ENCODE measurements at places on chromosomes 2 and 18. TPM values are rescaled to one million over a fixed set of nuclear protein-coding genes. Genes with fewer than 3 reads are reported as not detected.

The SCN7A gene
- 128 TPM for total RNA-seq

The LDLRAD4 gene
- 14.0 TPM for total RNA-seq

The TRABD2A gene
- 6.3 TPM for total RNA-seq

The SP5 gene
- total RNA-seq, result 9.2 TPM

The ZAP70 gene
- 13.5 TPM for total RNA-seq

The DDX18 gene
- total RNA-seq, result 43.3 TPM

The MFSD6 gene
- 92.1 TPM for total RNA-seq

- DNase-seq, result no peak
Measured at GRCh38 chr2:135164431-135164830, 112.3 kb downstream of the RAB3GAP1 start.

- DNase-seq, result no peak
Measured at GRCh38 chr2:73092146-73092783, 20.5 kb downstream of the RAB11FIP5 start.

DNA sequence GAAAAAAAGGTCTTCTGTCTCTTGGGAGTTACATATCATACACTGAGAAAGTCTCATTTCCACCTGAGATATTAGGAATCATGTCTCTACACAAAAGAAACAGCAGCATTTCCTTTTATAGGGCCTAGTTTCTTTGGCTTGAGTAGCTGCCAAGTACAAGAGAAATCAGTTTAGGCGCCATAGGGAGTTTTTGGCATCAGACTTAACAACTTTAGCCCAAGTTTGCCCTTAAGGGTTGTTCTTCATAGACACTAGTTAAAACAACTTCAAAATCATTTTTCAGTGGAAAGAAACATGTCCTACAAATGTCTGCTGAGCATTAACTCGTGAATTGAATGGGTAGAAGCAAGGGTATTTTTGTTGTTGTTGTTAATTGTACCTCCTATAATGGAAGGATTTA lies 587.0 kb upstream of the DSEL start:
- DNase-seq, result no peak

DNA sequence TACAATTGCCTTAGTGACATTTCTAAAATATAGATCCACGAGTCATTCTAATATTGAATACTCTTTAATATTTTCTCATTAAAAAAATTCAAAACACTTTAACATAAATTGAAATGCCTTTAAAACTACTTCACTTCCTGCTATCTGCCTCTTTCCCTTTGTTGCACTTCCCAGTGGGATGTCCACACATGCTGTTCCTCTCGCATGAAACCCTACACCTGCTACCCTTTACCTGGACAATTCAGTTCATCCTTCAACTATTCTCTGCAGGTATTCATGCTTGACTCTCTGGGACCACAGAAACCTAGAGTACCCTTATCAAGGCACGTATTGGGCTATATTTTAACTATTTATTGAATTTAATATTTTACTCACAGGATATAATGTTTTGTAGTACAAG lies 373.3 kb upstream of the GALNT5 start:
- no peak for DNase-seq

- DNase-seq, result no peak
Measured at GRCh38 chr2:169716238-169716886, 17.3 kb upstream of the KLHL23 start.

DNA sequence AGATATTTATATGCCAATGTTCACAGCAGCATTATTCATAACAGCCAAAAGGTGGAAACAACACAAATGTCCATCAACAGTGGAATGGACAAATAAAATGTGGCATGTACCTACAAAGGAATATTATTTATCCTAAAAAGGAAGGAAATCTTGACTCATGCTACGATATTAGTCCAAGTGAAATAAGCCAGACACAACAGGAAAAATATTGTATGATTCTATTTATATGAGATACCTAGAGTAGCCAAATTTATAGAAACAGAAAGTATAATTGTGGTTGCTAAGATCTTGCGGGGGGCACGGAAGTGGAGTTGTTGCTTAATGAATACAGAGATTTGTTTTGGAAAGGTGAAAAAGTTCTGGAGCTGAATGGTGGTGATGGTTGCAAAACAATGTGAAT lies 33.0 kb upstream of the CCDC150 start:
- DNase-seq, result no peak

DNA sequence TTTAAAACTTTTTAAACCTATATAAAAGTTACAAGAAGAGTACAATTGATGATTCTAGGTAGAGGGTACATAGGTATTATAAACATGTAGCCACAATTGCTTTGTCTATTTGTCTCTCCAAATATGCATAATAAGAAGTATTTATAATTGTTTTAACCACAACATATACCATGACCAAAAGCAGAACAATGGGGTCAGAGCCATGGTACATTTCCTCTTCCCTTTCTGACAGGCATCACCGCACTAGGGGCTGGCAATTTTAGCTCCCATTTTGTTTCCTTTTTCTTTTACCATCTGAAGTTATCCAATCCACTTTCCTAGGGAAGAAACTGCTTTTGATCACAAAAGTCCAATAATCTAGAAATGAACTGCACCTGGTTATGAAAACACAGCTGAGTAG lies 49.3 kb downstream of the TMX3 start:
- no peak for DNase-seq
